ENCODE measurements at places on chromosomes 6 and 20. TPM values are rescaled to one million over a fixed set of nuclear protein-coding genes. Genes with fewer than 3 reads are reported as not detected.

The KCNK16 gene
- not detected for total RNA-seq

- no peak for DNase-seq
Observed at GRCh38 chr6:53754330-53754729, 40.5 kb upstream of the LRRC1 start.

DNA sequence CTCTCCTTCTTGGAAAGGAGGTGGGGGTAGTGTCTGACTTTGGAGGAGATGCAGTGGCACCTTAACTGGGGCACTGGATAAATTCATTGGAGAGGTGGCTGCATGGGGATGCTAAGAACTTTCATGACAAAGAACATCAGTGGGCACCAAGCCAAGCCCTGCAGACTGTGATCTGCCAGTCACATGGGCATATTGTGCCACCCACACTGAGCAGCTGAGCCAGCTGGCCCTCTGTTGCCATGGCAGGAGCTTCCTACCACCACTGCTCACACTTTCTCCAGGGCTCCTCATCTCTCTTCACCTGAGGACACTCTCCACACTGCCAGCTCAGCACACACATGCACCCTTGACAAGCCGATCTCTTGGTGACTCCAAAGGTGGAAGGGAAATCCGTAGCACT is 715.6 kb downstream of the QKI start:
- DNase-seq, result no peak

The BANF2 gene
- not detected for total RNA-seq

The MUC21 gene
- total RNA-seq, result not detected

DNA sequence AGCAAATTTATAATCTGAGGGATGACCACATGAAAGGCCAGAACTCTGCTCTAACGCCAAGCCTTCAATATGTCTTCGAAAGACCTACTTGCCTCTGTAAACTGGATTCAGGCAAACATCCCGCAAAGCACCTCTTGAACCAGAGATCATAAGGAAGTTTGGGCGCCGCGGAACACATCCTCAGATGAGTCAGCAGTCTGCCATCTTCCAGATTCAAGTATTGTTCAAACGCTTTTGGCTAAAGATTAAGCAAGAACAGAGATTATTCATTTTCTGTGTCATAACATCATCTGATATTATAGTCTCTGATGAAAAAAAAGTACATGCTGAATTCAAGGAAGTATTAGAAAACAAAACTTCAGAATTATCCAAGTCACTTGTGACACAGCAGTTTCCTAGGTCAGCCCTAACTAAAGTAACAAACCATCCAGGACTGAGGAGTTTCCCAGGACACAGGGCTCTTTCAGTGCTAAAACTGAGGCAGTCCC is 20.8 kb downstream of the TBC1D7 start:
- no peak for DNase-seq

The NPEPL1 gene
- total RNA-seq, result 68.3 TPM

GRCh38 chr6:120675886-120676285 is 658.4 kb downstream of the TBC1D32 start:
- DNase-seq, result no peak

The MEP1A gene
- total RNA-seq, result not detected

- no peak for DNase-seq
Observed at GRCh38 chr20:58868795-58869194, 16.3 kb downstream of the GNAS start.

DNA sequence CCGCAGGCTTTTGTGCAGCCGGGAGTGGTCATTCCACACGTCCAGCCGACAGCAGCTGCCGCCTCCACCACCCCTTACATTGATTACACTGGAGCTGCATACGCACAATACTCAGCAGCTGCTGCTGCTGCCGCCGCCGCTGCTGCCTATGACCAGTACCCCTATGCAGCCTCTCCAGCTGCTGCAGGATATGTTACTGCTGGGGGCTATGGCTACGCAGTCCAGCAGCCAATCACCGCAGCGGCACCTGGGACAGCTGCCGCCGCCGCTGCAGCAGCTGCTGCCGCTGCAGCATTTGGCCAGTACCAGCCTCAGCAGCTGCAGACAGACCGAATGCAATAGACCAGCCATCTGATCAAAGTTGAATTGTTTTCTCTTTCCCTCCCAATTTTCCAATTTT is 10.6 kb downstream of the RBM24 start:
- DNase-seq, result no peak

DNA sequence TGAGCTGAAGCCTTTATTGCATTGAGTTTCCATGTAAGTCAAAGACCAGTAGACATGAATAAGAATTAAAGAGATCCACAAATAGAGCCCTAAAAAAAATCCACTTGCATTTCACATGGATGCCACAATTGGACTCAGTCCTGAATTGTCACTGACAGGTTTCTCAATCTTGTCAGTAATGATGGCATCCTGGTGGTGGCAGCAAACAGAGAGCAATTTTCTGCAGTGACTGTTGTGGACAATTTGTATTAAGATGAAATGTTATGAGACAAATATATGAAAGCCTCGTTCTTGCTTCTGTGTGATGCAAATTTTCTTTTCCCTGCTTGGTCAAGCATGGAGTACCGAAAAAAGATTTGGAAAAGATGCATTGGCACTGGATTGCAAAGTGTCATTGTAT is 278.9 kb downstream of the SAMD5 start:
- no peak for DNase-seq

DNA sequence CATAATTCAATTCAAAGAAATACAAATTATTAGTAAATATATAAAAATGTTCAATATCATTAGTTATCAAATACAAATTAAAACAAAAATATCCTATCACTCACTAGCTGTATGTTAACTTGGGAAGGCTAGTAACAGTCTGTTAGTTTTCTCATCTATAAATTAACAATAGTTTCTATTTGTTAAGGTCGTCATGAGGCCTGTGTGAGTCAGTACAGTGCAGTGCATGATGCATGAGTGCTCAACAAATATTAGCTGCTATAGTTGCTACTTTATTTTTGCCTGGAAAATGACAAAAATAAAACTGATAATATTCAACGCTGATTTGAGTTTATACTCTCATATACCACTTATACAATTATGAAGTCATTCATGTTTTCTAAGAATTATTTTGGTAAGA is 401.6 kb upstream of the RUNX2 start:
- no peak for DNase-seq

The COL21A1 gene
- total RNA-seq, result 24.5 TPM

DNA sequence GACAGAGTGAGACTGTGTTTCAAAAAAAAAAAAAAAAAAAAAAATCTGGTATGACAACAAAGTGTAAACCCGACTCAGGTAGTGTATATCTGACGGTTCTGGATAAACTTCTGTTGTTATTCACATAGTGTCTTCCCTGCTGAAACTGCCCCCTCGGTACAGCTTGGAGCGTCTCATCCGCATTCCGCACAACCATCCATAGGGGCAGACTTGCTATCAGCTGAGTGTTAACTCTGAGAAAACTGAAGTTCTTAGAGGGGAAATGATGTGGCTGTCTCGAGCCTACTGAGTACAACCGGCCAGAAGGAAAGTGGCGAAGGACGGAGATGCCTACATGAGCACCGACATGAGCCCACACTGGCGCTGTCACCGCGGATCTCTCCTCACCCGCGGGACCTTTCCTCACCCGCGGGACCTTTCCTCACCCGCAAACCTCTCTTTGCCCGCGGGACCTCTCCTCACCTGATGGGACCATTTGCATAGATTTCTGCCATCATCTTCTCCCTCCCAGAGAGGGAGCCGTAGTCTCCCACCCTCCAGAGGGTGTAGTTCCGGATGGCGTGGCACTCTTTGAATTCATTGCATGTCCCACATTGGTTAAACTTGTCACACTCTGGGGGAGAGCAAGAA is 9.8 kb downstream of the CTSZ start:
- DNase-seq, result no peak

GRCh38 chr6:170180671-170181337 is 110.1 kb downstream of the DLL1 start:
- no peak for DNase-seq

DNA sequence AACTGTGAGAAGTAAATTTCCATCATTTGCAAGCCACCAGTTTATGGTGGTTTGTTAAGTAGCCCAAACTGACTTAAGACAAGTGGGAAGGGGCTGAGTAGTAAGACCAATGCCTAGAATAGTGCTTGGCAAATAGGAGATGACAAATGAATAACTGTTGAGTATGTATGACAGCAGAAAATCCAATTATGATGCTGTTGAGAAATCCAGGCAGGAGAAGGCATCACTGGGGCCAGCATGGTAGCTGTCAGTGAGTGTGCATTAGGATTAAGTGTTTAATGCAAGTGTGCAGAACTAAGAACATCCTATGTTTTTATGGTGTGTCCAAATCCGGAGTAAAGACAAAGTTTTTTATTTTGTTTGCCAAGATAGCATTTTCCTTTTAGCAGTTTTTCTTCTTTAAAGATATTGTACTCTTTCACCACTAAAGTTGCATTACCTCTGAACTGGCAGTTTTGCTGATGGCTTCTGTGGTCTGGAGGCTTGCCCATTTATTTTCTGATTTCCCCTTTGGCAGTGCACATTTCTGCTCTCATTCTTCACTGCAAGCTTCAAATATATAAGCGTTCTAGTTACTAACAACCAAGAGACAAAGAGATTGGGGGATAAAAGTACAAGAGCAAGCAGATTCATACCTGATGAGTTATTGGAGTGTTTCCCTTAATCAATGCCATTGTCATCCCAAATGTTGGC is 289.7 kb downstream of the KCNQ5 start:
- no peak for DNase-seq

GRCh38 chr6:36840432-36841403 is 1.5 kb upstream of the CPNE5 start:
- DNase-seq, result peak; percentile 73

The NUP43 gene
- 2.9 TPM for total RNA-seq

DNA sequence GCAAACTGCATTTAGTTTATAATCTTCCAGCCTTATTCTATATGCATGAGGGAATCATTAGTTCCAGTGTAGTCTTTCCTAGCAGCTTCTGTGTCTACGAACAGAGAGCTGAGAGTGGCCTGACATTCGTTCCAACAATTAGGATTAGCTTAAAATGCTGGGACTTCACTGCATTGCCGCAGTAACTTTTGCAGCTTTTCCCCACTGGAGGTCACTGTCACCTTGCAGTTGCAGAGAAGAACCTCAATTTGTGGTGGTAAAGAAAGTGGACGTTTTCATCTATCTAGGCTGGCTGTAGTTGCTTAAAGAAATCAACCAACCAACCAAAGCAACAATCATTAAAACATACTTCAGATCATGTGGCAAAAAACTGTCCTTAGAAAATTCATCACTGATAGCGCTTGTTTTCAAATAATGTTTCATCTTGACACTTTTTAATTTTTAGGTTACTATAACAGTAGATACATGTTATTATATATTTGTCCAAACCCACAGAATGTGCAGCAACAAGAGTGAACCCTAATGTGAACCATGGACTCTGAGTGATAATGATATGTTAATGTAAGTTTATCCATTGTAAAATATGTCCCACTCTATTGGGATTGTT is 12.2 kb downstream of the MYLK4 start:
- peak; percentile 78 for DNase-seq

DNA sequence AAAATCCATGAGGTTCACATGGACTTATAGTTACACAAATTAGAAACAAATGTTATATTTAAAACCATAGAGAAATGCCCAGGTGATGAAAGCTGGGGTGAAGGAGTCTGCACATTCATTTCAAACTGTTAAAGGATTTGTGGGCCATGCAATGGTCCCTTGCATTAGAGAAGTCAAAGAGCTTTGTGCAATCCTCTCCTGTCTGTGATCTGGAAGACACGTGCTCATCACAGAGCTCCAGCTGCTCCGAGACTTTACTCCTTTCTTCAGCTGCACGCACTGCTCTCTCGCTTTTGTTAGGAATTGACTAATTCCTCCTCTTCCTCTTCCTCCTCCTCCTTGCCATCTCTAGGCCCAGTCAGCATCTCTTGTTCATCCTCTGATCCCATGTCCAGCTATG is 4.1 kb upstream of the AIF1 start:
- DNase-seq, result no peak

The ZHX3 gene
- 53.3 TPM for total RNA-seq

DNA sequence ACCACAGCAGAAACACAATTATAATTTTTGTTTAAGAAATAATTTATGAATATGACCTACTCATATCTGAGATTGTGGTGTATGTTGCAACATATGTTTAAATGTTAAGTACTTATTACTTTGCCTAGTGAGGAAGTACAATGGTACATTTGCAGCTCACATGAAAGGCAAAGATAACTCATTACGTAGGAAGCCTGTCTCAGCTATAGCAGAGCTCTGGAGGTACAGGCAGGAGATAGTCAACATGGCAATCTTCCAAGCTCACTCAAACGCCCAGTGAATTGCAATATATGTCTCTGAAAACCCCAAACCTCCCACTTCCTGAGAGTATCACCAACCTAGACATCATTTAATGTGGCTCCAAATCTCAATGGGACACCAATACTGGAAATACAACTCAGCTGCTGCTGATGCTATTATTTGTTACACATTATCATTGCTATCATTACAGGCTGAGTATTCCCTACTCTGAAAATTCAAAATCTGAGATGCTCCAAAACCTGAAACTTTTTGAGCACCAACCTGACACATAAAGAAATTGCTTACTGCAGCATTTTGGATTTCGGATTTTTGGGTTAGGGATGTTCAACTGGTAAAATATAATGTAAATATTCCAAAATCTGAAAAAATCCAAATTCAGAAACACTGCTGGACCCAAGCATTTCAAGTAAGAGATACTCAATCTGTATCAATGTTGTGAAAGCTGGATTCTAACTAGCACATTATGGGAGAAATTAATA is 25.1 kb upstream of the GSTA4 start:
- DNase-seq, result no peak

GRCh38 chr6:157246048-157246630 is 77.2 kb downstream of the TMEM242 start:
- no peak for DNase-seq

- no peak for DNase-seq
Observed at GRCh38 chr6:158718461-158719046, 68.7 kb downstream of the SYTL3 start.

GRCh38 chr20:7908905-7909304 is 31.4 kb downstream of the HAO1 start:
- DNase-seq, result no peak

- no peak for DNase-seq
Observed at GRCh38 chr6:33828452-33828763, 24.6 kb upstream of the MLN start.

- no peak for DNase-seq
Observed at GRCh38 chr20:62366370-62367135, 559 bp downstream of the LAMA5 start.

- no peak for DNase-seq
Observed at GRCh38 chr20:3678856-3679720, 2.7 kb downstream of the ADAM33 start.

The DEF6 gene
- total RNA-seq, result 20.1 TPM

The HLA-DQA2 gene
- 2.2 TPM for total RNA-seq

GRCh38 chr20:37416100-37416847 is 70.3 kb downstream of the SRC start:
- DNase-seq, result no peak

Data from ascending aorta (tissue), 2 donors.